AG08395 (cell line): ENCODE measurements at places on chromosomes 1 and 21.

DNA sequence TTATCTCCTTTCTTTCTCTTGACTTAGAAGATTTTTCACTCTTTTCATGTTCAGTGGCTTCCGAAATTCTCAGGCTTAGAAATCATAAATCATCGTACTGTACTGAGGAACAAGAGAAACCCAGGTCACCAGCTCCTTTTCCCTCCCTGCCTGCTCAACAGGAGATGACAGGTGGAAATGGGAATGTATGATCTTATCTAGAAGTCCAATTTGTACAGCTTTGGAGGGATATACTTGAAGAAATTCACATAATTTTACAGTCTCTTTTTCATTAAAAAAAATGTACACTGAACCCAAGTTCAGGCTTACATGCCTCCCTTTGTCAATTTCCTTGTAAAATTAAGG, 11.7 kb downstream of the EVA1C start:
- no peak for DNase-seq

DNA sequence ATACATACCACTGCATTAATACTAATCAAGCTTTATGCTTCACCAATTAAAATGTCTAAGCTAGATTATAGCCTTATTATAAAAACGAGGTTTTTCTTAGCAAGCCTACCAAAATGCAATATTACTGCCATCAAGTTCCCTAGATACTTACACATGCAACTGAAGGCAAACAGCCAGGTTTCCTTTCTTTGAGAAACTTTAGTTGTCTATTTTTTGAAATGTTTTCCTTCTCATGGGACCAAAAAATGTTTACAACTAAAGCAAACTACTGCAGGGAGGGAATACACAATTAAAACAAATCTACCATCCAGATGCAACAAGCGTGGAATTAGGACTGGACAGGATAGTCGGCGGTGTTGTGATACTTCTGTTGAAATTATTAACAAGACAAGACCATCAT, 1.3 kb downstream of the ZNF644 start:
- DNase-seq, result no peak

- peak; percentile 32 for DNase-seq
Observed at GRCh38 chr1:200428482-200429205, 18.8 kb upstream of the ZNF281 start.

DNA sequence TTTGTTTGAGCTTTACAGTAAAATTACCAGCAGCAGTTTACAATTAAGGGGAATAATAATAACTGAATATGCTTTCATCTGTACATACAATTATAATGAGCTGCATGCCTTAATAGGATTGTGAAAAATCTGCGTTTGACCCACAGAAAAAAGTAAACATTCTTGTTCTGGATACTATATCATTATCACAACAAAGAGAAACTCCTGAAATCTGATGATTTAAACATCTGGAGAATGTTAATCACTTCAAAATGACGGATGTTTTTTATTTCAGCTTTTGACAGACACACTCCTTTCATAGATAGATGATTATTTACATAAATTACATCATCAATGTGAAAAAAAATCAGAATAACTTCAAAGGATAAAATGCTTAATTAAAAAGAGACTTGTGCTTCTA, 58.5 kb downstream of the TYW3 start:
- DNase-seq, result no peak

- no peak for DNase-seq
Observed at GRCh38 chr1:62299426-62300200, 19.6 kb downstream of the KANK4 start.

GRCh38 chr1:160569806-160570205, 9.5 kb downstream of the CD84 start:
- no peak for DNase-seq

DNA sequence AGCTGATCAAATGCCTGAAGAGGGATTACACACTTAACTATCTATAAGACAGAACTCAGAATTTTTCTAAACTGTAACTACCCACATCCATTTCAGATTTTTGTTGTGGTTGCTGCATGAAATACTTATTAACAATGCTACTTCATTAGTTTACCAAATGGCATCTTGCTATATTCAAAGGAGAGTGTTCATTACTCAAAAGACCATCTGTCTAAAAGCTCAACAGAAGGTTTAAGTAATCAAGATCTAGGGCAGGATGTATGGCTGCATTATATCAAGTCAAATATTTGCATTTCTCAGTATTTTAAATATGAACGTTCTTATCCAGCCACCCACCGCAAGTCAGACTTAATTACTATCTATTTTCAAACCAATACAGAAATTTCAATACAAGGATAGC, 79.9 kb downstream of the SIPA1L2 start:
- no peak for DNase-seq

DNA sequence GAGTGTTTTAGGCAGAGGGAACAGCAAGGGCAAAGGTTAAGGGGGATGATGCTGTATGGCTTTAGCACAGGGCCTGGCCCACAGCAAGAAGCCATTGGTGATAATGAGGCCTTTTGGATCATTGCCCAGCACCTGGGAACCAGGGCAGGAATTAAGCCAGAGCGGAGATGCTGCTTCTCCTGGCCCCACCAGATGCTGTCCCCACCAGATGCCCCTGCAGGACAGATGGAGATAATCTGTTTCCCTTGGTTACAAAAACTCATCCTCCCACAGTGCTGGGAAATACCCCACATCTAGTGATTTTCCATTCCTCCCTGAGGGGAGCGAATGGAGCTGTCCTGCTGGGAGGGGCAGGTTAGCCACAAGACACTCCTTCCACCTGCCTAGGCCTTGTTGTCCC, 18.8 kb downstream of the OPRD1 start:
- DNase-seq, result no peak

DNA sequence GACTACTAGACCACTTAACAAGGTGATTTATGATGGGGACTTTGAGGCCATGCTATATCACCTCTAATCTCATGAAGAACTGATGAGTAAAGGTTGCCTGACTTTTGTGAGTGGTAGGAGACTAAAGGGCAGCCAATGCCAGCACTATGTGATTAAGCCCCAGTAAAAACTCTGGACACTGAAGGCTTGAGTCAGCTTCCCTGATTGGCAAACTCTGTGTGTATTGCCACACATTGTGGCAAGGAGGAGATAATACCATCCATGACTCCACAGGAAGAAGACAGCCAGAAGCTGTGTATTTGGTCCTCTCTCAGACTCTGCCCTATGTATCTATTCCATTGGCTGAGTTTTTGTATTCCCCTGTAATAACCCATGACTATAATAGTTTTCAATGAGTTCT, 413.3 kb upstream of the ZRANB2 start:
- DNase-seq, result peak; percentile 5

DNA sequence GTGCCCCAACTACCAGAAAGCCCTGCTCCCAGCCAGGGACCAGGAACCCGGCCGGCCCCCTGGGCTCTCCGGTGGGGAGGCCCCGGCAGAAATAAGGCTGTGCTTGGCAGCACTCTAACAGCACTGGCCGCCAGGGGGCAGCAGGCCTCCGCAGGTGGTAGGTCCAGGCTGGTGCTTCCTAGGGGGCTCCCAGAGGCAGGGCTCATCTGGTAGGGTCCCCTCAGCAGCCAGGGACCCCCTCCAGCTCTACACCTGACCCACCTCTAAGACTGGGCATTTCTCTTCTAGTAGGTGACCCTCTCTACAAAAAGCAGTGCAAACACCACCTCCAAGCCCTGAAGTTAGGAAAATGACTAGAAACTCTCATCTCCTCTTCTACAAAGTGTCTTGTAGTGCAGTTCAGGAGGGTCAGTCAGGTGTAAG, 85.6 kb downstream of the STUM start:
- DNase-seq, result peak; percentile 78

GRCh38 chr1:150280138-150280707, 2.1 kb upstream of the CIART start:
- DNase-seq, result no peak

DNA sequence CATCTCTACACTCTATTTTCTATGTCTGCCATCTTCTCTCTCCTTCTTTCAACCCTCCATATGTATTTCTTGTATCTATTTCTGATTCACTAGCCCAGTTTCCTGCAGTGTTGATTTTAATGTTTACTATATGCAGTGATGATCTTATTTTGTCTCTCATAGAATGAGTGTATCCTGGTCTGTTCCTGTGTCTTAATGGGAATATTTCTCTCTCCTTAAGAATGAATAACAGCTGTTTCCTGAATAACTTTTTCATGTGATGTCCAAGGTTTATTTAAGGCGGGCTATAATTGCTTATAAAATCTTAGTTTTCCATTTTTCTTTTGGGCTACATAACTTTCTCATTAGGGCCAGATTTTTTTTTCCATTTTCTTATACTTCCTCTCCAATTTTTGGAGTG, 144.5 kb downstream of the C1orf21 start:
- DNase-seq, result no peak

GRCh38 chr21:34704119-34704518, 35.3 kb downstream of the CLIC6 start:
- peak; percentile 67 for DNase-seq

- no peak for DNase-seq
Observed at GRCh38 chr1:51564124-51564523, 45.1 kb upstream of the EPS15 start.

- no peak for DNase-seq
Observed at GRCh38 chr1:167509587-167509986, 8.7 kb downstream of the CD247 start.

DNA sequence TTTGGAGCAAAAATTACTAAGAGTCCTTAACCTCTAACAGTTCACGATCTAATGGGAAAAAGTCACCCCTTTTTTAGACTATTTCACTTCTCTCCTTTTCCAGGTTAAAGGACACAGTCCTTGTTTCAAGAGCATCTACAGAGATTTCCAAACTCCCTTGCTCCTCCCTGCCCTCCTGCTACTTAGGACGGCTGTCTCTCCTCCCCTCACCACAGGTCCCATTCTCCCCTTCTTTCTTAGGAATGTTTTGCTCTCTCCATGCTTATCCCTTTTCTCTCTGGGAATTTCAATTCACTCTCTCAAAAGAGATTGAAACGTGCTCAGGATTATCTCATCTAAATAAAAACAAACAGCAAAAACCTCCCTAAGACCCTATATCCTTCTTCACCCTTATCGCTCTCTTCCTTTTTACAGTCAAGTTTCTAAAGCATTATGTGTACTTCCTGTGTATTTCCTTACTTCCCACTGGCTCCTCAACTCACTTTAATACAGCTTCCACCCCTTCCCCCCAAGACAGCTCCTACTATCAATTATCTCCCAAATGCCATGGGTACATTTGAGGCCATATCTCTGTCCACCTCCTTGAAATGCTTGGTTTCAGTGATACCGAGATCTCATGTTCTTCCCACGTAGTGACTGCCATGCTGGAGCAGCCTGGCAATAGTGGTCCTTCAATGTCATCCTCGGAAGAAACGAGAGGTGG, 43.2 kb upstream of the ZNF281 start:
- no peak for DNase-seq

GRCh38 chr1:115976921-115977498, 697 bp downstream of the SLC22A15 start:
- DNase-seq, result peak; percentile 2

- no peak for DNase-seq
Observed at GRCh38 chr1:25760122-25760719, 39.8 kb upstream of the SELENON start.

- no peak for DNase-seq
Observed at GRCh38 chr1:54096227-54096876, 42.9 kb downstream of the TCEANC2 start.

DNA sequence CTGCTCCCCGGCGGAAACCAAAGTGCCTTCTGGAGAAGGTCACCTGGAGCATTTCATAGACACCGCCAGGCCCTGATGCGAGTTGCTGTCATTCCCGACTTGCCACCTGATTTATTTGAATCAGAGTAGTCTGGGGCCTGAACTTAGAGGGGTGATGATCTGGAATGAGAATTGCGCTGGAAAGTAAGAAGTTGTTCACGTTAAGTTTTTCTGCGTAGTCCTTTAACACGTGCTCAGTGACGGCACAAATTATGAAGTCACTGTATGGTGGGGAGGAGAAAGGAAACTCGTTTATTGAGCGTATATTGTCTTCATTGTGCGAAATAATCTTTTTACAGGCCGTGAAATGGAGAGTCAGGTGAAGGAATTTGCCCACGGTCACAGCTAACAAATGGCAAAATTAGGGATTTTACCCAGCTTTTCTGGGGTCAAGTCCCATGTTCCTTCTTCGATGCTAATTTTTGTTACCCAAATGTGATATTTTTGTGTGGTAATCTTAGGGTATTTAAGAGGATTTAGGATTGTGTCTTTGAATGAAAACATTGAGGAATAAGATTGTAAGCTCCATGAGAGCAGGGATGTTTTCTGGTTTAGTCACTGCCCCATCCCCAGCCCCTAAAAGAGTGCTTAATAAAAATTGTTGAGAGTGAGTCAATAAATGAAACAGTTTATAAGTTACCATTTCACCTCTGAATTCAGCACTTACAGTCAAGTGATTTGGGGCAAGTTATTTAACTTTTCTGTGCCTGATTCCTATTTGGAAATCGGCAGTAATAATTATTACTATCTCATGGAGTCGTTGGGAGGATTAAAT, 46.4 kb upstream of the NBL1 start:
- DNase-seq, result peak; percentile 22

DNA sequence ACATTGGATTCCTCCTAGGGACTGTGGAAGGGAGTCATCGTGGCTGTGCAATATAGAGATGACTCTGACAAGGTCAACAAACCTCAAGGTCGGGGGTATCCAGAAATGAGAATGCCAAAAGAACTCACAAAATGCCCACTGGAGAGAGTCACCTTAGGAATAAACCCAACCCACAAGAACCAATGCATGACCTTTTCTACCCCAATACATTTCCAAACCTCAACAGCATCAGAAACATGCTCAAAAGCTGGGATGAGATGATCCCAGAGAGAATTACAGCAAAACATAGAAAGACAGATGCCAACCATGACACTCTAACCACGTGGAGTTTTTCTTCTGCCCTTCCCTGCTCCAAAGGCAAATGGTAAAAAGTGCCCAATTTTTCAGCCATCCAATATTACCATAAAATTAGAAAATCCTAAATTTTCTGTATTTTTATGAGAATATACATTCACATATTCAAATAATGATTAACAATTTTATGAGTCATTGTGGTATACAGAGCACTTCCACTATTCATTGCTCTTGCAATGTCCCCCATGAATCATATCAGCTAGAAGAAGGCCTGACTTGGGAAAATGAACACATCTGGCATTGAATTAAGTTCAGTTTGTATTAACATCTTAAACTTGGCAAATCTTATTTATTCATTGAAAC, 88.2 kb upstream of the PALMD start:
- DNase-seq, result peak; percentile 67

- peak; percentile 7 for DNase-seq
Observed at GRCh38 chr1:71522721-71523120, 441.9 kb upstream of the ZRANB2 start.

DNA sequence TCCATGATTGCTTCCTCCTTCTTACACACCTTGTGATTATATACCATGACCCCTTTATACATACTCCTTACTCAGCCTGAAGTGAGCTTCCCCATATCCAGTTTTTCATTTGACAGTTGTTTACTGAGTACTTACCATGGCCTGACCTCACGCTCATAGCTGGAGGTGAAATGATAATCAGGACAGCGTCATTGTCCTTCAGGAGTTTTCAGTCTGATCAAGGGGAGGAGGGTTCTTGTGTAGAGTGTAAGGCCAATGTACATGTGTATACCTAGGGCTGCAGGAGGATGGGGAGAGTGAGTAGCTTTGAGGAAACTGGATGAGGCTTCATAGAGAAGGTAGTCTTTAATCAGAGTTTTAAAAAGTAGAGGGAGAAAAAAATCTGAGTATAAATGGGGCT, 325.8 kb downstream of the RYR2 start:
- no peak for DNase-seq
